Prostate gland (tissue), 2 donors: ENCODE measurements at places on chromosomes 11 and 22. TPM values are rescaled to one million over a fixed set of nuclear protein-coding genes. Genes with fewer than 3 reads are reported as not detected.

DNA sequence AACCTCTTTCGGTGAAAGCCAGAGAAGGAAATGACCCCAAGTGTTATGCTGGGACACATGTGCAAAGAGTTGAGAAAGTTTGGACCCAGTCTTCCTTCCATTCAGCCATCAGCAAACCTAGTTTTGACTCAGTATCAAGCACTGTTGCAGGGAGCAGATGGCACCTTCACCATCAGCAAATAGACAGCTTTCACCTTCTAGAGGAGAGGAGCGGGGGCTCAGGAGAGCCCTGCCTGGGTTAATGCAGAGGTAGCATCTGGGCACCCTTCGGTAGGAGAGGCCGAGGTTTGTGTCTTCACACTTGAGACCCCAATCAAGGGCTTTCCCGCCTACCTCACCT is 16.2 kb upstream of the MFRP start:
- no peak for DNase-seq

DNA sequence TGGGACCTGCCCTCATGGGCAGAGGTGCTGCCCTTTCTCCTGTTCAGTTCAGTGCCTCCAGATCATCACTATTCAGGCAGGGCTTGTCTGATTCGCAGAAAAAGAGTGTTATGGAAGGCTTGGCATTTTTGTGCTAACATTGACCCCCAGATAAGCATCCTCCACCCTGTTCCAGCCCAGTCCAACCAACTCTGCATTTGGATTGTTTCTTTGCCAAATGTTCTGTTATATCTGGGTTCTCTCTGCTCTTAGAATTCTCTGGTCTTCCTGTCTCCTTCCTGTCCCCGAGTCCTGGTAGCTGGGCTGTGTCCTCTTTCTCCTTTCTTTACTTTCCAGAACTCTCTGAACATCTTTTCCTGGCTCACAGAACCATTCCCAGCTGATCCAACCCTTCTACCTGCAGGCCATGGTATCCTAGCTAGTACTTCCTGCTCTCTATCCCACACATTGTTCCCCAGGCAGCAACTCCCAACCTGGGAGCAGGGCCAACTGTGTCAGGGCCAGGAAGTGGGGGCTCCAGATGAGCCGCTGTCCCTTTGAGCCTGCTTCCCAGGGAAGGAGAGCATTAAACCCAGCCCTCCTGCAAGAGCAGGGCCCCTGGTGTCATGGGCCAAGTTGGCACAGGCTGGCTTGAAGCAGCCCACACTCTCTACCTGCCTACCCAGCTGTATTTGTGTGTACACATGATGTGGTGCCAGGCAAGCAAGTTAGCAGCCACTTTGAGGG is 280.7 kb upstream of the CADM1 start:
- DNase-seq = no peak

GRCh38 chr11:26234451-26234850 is 97.5 kb upstream of the ANO3 start:
- no peak for DNase-seq

GRCh38 chr11:131579932-131580387 is 209.5 kb downstream of the NTM start:
- no peak for DNase-seq

GRCh38 chr22:23110922-23111527 is 30.8 kb downstream of the RSPH14 start:
- no peak for DNase-seq

DNA sequence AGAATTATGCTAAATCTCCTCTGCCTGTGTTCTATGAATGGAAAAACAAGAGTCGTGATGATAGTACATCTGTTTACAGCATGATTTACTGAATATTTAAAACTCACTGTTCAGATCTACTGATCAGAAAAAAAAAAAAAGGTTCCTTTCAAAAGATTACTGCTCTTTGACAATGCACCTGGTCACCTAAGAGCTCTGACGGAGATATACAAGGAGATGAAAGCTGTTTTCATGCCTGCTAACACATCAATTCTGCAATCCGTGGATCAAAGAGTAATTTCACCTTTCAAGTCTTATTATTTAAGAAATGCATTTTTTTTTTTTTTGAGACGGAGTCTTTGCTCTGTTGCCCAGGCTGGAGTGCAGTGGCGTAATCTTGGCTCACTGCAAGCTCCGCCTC is 30.7 kb downstream of the CLTCL1 start:
- DNase-seq = no peak

GRCh38 chr11:9123595-9124304 is 32.4 kb upstream of the SCUBE2 start:
- DNase-seq = no peak

DNA sequence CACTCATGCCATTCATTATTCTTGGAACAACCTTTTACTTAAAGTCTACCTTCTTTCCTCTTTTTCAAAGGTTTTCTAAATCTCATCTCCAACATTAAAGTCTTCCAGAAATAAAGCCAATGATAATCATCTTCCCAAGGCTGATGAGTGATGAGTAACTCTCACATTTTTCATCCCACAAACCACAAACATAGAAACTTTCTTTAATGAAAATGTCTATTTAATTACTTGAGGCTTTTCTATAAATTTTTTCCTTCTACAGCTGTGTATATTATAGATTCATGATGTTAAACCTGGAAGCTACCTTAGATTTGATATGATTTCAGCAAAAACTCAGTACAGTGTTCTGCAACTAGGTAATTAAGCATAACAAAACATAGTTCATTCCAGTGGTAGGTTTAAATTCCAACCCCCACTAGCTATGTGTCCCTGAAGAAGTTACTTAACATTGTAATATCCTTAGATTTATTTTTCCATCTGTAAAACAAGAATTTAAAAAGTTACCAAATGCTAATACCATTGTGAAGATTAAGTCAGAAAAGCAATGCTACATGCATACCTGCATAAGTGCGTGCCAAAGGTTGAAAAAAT is 845.4 kb downstream of the KCNA4 start:
- no peak for DNase-seq

GRCh38 chr11:35078470-35078735 is 60.6 kb upstream of the CD44 start:
- no peak for DNase-seq

DNA sequence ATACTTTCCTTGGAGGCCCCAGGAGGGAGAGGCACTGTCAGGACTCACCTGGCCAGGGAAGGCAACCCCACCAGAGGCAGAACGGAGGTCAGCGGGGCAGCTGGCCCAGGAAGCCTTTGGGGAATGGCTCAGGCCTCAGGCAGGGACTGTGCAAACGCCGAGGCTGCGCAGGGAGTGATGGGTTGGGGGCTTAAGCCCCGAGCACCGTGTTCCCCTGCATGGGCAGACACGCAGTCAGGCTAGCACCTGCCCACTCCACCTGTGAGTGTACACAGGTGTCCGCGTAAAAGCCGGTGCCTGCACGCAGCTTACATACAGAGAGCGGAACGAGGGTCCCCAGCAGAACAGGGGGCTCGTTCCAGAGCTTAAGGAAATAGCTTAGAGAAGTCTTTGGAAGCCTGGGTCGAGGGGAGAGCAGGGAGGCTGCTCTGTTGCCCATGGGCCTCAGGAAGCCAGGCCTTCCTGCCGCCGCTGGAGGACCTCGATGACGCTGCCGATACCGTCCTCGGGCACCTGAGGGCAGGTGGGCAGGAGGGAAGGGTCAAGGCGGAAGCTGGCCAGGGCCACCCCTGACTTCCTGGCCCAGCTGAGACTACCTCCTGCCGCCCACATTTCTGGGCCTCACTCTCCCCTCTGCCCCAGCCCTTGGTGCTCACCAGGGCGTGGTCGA is 4.0 kb downstream of the CASTOR1 start:
- no peak for DNase-seq

DNA sequence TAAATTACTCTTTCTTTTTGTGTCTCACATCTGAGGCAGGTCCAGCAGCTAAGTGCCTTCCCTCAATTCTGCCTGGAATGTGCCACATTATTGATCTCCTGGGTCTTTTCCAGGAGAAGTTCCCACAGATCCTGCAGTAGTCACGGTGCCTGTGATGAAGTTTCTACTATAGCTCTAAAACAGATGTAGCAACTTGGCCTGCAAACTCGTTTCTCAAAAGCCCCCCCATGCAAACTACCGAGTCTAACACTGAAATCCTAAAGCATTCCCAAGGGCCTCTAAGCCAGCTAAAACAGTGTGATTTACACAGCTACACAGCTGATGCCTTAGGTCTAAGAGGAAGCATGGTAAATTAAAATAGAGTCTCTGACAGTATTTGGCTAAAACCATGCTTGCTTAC is 54.3 kb downstream of the DDI1 start:
- no peak for DNase-seq

DNA sequence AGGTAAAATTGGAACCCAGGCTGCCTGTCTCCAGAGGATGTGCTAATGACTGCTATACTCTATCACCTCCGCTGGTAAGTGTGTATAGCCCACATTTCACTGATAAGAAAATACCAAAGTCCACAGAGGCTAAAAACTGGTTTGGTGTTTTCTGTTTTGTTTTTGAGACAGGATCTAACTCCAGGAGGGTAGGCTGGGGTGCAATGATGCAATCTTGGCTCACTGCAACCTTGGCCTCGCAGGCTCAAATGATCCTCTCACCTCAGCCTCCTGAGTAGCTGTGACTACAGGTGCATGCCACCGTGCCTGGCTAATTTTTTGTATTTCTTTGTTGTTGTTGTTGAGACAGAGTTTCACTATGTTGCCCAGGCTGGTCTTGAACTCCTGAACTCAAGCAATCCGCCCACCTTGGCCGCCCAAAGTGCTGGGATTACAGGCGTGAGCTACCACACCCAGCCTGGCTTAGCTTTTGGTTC is 409.8 kb downstream of the LARGE1 start:
- no peak for DNase-seq

DNA sequence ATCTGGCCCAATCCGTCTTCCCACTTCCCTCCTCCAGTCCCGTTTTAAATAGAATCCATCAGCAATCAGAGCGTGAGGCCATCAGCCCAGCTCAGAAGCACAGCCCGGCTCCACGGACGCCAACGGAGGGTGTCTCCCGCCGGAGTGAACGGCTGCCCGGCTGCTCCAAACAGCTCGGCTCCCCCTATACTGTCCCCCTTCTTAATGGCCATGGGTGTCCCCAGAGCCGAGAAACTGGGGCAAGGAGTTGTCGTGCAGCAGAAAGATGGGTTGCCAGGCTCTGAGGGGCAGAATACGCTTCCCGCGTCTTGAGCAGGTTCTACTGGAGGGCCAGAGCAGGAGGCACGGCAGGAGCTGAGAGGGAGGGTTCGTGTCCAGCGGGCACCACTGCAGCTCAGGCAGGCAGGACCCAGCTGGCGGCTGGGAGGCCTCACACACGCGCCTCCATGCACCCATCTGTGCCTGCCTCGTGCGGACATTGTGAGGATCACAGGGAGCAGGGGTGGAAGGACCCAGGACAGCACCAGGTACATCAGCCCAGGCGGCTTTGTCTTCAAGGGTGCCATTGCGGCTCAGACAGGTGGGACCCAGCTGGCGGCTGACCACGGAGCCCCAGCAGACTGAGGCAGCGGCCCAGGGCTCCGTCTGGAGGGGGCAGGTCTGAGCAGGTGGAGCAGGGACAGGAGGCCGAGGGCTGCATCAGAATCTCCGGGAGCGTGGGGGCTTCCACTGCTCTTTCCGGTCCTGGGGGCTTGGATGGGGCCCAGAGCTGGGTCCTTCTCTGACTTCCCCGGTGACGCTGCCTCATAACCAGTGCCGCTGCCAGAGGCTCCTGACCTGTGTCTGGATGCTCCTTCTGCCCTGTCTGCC is 882.7 kb downstream of the BRD1 start:
- DNase-seq = no peak

GRCh38 chr11:117944554-117944953 is 15.4 kb upstream of the TMPRSS13 start:
- DNase-seq = no peak

DNA sequence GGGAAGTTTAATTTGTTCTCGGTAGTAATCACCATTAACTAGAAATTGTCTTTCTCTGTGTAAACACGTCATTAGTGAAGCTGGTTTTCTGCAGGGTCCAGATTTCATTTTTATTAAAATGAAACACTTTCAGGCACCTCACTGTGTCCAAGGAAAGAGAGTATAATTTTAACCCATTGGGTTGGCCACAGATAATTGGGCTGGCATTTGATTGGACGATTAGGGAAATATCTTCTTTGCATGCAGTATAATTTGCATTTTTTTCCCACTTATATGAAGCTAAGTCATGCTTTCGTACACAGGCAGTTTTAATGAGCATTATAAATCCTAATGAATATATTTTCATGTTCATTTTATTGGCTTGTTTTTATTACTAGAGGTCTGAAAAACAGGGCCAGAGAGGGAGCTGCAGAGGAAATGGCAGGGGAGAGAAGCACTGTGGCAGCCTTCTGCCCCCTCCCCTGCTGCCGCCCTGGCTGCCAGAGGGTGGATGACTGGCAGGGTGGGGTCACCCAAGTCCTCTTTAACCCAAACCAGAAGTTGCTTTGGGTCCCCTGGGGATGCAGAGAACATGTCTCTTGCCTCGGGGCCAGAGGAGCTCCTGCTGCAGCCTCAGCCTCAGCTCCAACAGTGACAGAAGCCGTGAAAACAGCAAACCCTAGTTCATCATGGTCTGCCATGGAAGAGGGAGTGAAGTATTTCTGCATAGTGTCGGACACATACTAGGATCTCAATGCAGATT is 93.9 kb downstream of the PKNOX2 start:
- no peak for DNase-seq

- no peak for DNase-seq
Observed at GRCh38 chr11:73467505-73467904, 91.3 kb downstream of the RELT start.

DNA sequence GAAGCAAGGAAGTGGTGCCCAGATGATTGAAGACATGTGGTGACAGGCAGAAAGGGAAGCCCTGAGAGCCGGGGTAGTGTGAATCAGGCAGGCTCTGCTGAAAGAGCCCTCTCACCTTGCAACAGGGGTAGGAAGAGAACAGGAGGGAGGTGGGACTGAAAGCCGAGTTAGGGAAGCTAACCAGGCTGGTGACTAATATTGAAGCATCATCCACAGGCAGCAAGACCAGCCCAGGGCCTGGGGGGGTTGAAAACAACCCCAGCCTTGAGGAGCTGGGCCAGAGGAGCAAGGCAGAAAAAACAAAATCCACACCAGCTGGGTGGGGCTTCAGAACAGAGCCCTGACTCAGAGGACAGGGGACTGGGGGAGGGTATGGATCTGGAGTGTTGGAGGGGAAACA is 35.0 kb upstream of the CRTAM start:
- no peak for DNase-seq

DNA sequence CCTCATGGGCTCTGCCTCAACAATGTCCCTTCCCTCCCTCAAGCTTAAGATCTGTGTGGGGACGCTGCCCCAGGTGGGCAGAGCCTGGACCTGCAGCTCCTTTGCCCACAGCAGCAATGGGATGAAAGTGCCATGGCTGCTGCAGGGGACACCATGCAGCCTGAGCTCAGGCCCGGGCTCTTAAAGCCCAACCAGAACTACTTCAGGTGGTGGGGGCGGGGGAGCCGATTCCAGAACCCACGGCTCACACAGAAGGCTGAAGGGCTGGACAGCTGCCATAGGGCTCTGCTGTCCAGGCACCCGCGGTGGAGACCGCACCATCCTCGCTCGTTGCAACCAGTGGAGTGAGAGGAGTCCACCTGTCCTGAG is 12.5 kb downstream of the CHID1 start:
- DNase-seq = no peak

PRR33 gene
- total RNA-seq = 0.17 TPM

OR52N2 gene
- total RNA-seq = not detected

NCR3LG1 gene
- total RNA-seq = 0.41 TPM

THOC5 gene
- total RNA-seq = 57.9 TPM

NLRP10 gene
- not detected for total RNA-seq

KLHDC7B gene
- total RNA-seq = 0.62 TPM

RFPL3 gene
- 1.7 TPM for total RNA-seq

OR8G1 gene
- total RNA-seq = not detected

NFRKB gene
- 51.4 TPM for total RNA-seq

MRGPRX4 gene
- total RNA-seq = not detected
